T-helper 2 cell treated with Interferon-gamma antibody and Interleukin-4, amounts not matched to agents 5 μg/mL and 100 μg/mL, for 36 hours (primary cell): ENCODE measurements at places on chromosomes 16 and 17.

DNA sequence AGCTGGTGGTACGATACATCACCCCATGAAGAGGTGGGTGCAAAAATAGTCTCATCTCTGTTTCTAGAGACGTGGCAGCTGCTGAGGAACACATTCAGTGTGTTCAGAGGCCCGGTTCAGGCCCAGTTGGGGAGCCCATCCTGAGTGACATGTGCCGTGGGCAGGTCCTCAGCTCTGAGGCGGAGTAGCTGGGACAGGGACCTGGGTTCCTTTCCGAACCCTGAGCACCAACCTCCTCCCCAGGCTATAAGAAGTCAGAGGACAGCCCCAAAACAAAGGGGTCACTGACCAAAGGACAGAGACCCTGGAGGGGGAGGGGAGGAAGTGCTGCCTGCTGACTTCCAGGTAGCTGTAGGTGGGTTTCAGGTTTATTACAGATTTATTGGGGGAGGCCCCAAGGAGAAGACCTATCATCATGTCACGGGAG lies 5.1 kb downstream of the LDHD start:
- H3K4me1 ChIP-seq, result peaks cover 43% of the 10 kb centered on the region
- H3K27me3 ChIP-seq, result no peaks in the 10 kb centered on the region
- no peak for DNase-seq
- no peak overlapping the region for H3K4me3 ChIP-seq
- peak overlapping the region; percentile 80 for H3K27ac ChIP-seq

- H3K27ac ChIP-seq, result no peak overlapping the region
- DNase-seq, result no peak
- no peak overlapping the region for H3K4me3 ChIP-seq
- no peaks in the 10 kb centered on the region for H3K4me1 ChIP-seq
- no peaks in the 10 kb centered on the region for H3K27me3 ChIP-seq
Measured at GRCh38 chr17:71316176-71316897, 804.5 kb upstream of the SOX9 start.

GRCh38 chr17:62891659-62892058 lies 74.4 kb upstream of the TANC2 start:
- H3K36me3 ChIP-seq, result no peaks in the 10 kb centered on the region
- H3K27ac ChIP-seq, result no peak overlapping the region
- H3K27me3 ChIP-seq, result peaks cover 10% of the 10 kb centered on the region

- H3K27ac ChIP-seq, result no peak overlapping the region
- peak overlapping the region; percentile 18 for H3K4me3 ChIP-seq
- no peaks in the 10 kb centered on the region for H3K36me3 ChIP-seq
Measured at GRCh38 chr16:56048425-56049105, 142.7 kb upstream of the GNAO1 start.

GRCh38 chr17:57290981-57291380 lies 34.7 kb downstream of the MSI2 start:
- no peak overlapping the region for H3K27ac ChIP-seq
- peaks cover 52% of the 10 kb centered on the region for H3K36me3 ChIP-seq
- no peak for DNase-seq
- H3K4me1 ChIP-seq, result peaks cover 47% of the 10 kb centered on the region

DNA sequence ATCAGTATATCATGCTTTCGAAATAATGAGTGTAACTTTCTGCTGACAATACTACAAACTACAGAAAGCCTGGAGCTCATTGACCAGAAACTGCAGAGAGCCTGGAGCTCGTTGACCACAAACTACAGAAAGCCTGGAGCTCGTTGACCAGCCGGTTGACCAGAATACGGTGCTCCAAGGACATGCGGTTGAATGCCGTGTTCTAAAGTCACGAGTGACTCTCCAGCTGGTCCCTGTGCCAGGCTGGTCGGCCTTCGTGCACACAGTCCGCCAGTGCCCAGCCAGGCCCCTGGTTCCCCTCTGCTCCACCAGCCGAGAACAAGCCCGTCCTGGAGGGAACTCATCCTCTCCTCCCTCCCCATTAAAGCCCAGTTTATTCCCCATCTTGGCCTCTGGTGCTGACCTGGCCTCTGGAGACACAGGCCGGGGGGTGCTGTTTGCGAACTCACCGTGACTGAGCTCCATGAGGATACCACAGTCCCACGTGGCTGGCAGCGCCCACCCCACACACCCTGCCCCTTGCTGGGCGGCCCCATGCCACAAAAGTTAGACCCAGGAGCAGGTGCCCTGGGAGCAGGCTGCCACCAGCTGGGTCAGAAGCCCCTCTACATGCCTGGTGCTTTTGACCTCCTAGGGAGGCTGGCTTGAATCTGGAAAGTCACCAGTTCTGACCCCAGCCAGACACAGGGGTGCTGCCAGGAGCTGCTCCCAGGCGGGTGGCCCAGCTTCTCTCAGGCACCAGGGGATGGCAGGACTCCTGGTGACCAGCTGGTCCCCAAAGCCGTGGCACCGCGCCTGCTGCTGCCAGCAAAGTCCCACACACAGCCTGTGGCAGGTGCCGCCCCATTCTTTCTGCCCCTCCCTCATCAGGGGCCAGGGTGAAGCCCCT lies 15.5 kb upstream of the CDH15 start:
- no peak overlapping the region for H3K4me3 ChIP-seq
- H3K36me3 ChIP-seq, result peaks cover 7% of the 10 kb centered on the region
- H3K27ac ChIP-seq, result no peak overlapping the region
- no peaks in the 10 kb centered on the region for H3K4me1 ChIP-seq
- H3K27me3 ChIP-seq, result no peaks in the 10 kb centered on the region
- no peak for DNase-seq

GRCh38 chr17:20228860-20229259 lies 219.7 kb downstream of the SPECC1 start:
- peaks cover 1% of the 10 kb centered on the region for H3K36me3 ChIP-seq
- H3K4me3 ChIP-seq, result no peak overlapping the region
- no peaks in the 10 kb centered on the region for H3K27me3 ChIP-seq
- peaks cover 29% of the 10 kb centered on the region for H3K4me1 ChIP-seq
- no peak overlapping the region for H3K27ac ChIP-seq
- no peak for DNase-seq

- no peaks in the 10 kb centered on the region for H3K4me1 ChIP-seq
- H3K27ac ChIP-seq, result no peak overlapping the region
- no peak for DNase-seq
- no peak overlapping the region for H3K4me3 ChIP-seq
- no peaks in the 10 kb centered on the region for H3K27me3 ChIP-seq
Measured at GRCh38 chr17:62581764-62582163, 45.7 kb upstream of the MRC2 start.

- peaks cover 30% of the 10 kb centered on the region for H3K4me1 ChIP-seq
- no peak overlapping the region for H3K27ac ChIP-seq
- H3K4me3 ChIP-seq, result no peak overlapping the region
- H3K27me3 ChIP-seq, result peaks cover 12% of the 10 kb centered on the region
- H3K36me3 ChIP-seq, result peaks cover 13% of the 10 kb centered on the region
Measured at GRCh38 chr16:4309833-4310266, 6.0 kb upstream of the GLIS2 start.

GRCh38 chr16:4673387-4674046 lies 19.8 kb upstream of the NUDT16L1 start:
- H3K4me1 ChIP-seq, result peaks cover 21% of the 10 kb centered on the region
- DNase-seq, result no peak
- H3K36me3 ChIP-seq, result peaks cover 25% of the 10 kb centered on the region
- H3K27ac ChIP-seq, result no peak overlapping the region

- H3K4me1 ChIP-seq, result peaks cover 9% of the 10 kb centered on the region
- H3K27ac ChIP-seq, result peak overlapping the region; percentile 39
- H3K27me3 ChIP-seq, result no peaks in the 10 kb centered on the region
- H3K4me3 ChIP-seq, result no peak overlapping the region
Measured at GRCh38 chr16:30521873-30522641, 4.3 kb downstream of the ZNF768 start.

DNA sequence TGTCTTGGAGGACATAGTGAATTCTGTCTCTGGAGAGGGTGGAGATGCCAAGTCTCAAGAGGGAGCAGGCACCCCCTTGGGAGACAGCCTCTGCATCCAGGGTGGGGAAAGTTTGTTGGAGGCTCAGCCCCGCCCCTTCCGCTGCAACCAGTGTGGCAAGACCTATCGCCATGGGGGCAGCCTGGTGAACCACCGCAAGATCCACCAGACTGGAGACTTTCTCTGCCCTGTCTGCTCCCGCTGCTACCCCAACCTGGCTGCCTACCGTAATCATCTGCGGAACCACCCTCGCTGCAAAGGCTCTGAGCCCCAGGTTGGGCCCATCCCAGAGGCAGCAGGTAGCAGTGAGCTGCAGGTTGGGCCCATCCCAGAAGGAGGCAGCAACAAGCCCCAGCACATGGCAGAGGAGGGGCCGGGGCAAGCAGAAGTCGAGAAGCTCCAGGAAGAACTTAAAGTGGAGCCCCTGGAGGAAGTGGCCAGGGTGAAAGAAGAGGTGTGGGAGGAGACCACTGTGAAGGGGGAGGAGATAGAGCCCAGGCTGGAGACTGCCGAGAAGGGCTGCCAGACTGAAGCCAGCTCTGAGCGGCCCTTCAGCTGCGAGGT lies 5.2 kb downstream of the ZNF646 start:
- DNase-seq, result no peak
- peaks cover 13% of the 10 kb centered on the region for H3K4me1 ChIP-seq
- no peaks in the 10 kb centered on the region for H3K27me3 ChIP-seq
- peaks cover 45% of the 10 kb centered on the region for H3K36me3 ChIP-seq
- no peak overlapping the region for H3K27ac ChIP-seq
- no peak overlapping the region for H3K4me3 ChIP-seq

GRCh38 chr17:17724307-17725010 lies 43.2 kb downstream of the RAI1 start:
- H3K36me3 ChIP-seq, result peaks cover 13% of the 10 kb centered on the region
- H3K27ac ChIP-seq, result no peak overlapping the region
- H3K4me3 ChIP-seq, result peak overlapping the region; percentile 73
- H3K4me1 ChIP-seq, result peaks cover 18% of the 10 kb centered on the region

DNA sequence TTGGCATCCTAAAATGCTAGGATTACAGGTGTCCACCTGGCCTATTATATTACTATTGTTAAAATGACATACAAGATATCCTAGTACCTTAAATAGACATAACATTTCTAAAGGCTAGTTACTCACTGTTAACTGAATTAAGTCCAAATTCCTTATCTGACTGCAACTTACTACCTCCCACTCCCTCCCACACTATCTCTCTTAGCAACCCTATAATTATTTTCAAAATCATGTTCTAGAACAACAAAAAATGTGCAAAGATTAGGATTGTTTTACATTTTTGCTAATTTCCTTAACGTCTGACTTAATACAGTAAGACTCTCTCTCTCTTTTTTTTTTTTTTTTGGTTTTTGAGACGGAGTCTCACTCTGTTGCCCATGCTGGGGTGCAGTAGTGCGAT lies 2.2 kb upstream of the ATF7IP2 start:
- no peaks in the 10 kb centered on the region for H3K27me3 ChIP-seq
- peaks cover 23% of the 10 kb centered on the region for H3K36me3 ChIP-seq
- no peak for DNase-seq
- no peak overlapping the region for H3K4me3 ChIP-seq
- peaks cover 22% of the 10 kb centered on the region for H3K4me1 ChIP-seq

- no peaks in the 10 kb centered on the region for H3K36me3 ChIP-seq
- no peak overlapping the region for H3K27ac ChIP-seq
- H3K4me1 ChIP-seq, result no peaks in the 10 kb centered on the region
- DNase-seq, result no peak
- no peak overlapping the region for H3K4me3 ChIP-seq
- peaks cover 6% of the 10 kb centered on the region for H3K27me3 ChIP-seq
Measured at GRCh38 chr17:55598495-55598894, 87.2 kb upstream of the SMIM36 start.

- H3K4me3 ChIP-seq, result no peak overlapping the region
- H3K4me1 ChIP-seq, result no peaks in the 10 kb centered on the region
- no peak for DNase-seq
- peaks cover 27% of the 10 kb centered on the region for H3K36me3 ChIP-seq
Measured at GRCh38 chr17:14351493-14351892, 50.6 kb downstream of the HS3ST3B1 start.

GRCh38 chr17:66466840-66467367 lies 164.5 kb downstream of the PRKCA start:
- H3K27ac ChIP-seq, result peak overlapping the region; percentile 87
- peak overlapping the region; percentile 73 for H3K4me3 ChIP-seq
- peaks cover 40% of the 10 kb centered on the region for H3K4me1 ChIP-seq
- H3K27me3 ChIP-seq, result no peaks in the 10 kb centered on the region

- no peak overlapping the region for H3K27ac ChIP-seq
- no peaks in the 10 kb centered on the region for H3K27me3 ChIP-seq
- H3K4me3 ChIP-seq, result no peak overlapping the region
Measured at GRCh38 chr16:51328733-51329132, 177.7 kb upstream of the SALL1 start.

GRCh38 chr17:43599046-43599395 lies 52.9 kb upstream of the ETV4 start:
- no peak for DNase-seq
- peaks cover 9% of the 10 kb centered on the region for H3K27me3 ChIP-seq
- H3K27ac ChIP-seq, result no peak overlapping the region
- H3K4me3 ChIP-seq, result no peak overlapping the region
- H3K4me1 ChIP-seq, result no peaks in the 10 kb centered on the region

DNA sequence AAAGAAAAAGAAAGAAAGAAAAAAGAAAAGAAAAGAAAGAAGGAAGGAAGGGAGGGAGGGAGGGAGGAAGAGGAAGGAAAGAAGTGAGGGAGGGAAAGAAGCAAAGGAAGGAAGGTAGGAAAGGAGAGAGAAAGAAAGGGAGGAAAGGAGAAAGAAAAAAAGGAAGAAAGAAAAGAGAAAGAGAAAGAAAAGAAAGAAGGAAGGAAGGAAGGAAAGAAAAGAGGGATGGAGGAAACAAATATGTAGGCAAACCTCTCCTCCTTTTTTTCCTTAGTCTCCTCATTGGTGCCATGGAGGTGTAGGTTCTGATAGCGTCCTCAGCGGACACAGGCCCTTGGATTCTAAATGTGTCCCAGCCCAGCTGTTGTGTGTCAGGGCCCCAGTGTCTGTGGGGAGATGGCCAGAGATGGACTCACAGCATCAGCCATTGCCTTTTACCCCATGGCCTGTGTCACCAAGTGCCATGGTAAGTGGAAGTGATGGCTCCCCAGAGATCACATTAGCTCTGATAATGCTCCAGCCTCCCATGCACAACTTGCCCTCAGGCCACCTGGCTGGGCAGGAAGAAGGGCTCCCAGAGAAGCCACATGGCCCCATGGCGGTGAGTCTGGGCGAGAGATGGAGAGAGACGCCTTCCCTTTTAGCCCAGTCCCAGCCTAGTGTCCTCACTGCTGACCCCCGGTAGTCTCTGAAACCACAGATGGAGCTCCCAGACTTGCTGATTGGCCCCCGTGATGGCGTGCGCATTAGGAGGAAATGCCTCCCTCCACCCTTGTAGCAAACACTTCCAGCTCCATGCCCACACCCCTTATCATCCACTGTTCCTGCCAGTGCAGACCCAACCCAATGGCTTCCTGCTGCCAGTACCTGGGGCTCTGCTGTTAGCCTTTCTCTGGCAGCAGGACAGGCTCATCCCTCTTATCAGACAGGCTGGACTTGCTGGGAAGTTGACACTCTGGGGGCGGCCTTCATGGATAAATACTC lies 3.7 kb upstream of the SLC6A2 start:
- DNase-seq, result no peak
- H3K36me3 ChIP-seq, result no peaks in the 10 kb centered on the region
- H3K4me3 ChIP-seq, result no peak overlapping the region
- H3K27ac ChIP-seq, result no peak overlapping the region
- no peaks in the 10 kb centered on the region for H3K4me1 ChIP-seq

DNA sequence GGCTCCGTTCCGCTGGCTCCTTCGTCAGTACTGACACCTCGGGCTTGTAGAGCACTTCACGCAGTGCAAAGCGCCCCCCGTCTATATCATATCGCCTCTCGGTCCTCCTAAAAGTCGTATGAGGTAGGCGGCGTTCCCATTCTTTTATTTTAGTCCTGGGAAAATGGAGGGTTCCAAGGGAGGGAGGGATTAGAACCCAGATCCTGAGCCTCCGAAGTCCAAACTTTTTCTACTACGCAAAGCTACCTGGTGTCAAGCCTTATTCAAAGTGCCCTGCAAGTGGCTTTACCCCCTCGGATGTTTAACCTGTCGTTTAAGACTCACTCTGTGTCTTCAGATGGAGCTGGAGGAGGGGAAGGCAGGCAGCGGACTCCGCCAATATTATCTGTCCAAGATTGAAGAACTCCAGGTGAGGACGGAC lies 348 bp upstream of the FTSJ3 start:
- H3K36me3 ChIP-seq, result peaks cover 72% of the 10 kb centered on the region
- DNase-seq, result no peak
- H3K27me3 ChIP-seq, result no peaks in the 10 kb centered on the region
- H3K27ac ChIP-seq, result peak overlapping the region; percentile 97
- H3K4me3 ChIP-seq, result peak overlapping the region; percentile 97
- H3K4me1 ChIP-seq, result peaks cover 59% of the 10 kb centered on the region
